ENCODE measurements at places on chromosomes 7 and 10.

- no peak for DNase-seq
Observed at GRCh38 chr10:129692695-129693094, 225.7 kb downstream of the MGMT start.

GRCh38 chr7:79998363-79998762 lies 136.3 kb upstream of the GNAI1 start:
- DNase-seq = no peak

DNA sequence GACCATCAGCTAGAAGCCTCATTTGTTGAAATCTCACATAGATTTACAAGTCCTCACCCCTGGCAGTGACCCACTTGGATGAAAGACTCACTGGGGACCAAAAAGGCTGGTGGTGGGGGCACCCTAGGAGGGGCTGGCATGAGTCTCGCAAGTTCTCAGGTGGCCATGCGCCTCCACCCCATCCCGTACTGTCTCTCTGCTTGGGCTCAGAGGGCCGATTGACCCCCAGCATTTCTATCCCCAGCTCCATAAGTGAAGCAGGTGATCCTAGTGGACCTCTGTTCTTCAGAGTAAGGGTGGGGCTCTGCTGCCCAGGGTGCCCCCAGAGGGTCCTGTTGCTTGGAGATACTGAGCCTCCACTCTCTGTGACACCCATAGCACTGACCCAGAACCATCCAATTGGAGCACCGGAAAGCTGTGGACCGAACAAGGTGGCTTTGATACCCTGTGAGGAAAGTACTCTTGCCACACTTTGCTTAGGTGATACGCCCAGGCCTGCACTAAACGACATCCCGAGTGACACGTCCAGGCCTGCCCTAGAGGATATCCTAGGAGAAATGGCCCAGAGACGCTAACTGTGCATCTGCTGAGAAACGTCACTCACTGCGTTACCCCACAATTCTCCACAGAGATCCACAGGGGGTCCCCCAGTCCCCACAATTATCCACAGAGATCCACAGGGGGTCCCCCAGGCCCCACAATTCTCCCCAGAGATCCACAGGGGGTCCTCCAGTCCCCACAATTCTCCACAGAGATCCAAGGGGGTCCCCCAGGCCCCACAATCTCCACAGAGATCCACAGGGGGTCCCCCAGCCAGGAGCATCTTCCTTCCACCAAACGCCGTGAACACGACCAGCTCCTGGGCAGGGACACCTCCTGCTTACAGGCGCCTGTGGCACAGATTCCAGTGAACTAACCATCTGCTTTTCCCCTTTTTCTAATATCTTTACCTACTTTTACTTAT lies 262.9 kb downstream of the PTPRN2 start:
- no peak for DNase-seq

GRCh38 chr10:118571123-118571522 lies 24.3 kb downstream of the PRLHR start:
- no peak for DNase-seq

GRCh38 chr7:28811701-28812430 lies 146.3 kb downstream of the TRIL start:
- no peak for DNase-seq

- DNase-seq = no peak
Observed at GRCh38 chr10:91919651-91920050, 3.9 kb upstream of the BTAF1 start.

- DNase-seq = peak; percentile 2
Observed at GRCh38 chr10:36256948-36257356, 614.9 kb upstream of the FZD8 start.

DNA sequence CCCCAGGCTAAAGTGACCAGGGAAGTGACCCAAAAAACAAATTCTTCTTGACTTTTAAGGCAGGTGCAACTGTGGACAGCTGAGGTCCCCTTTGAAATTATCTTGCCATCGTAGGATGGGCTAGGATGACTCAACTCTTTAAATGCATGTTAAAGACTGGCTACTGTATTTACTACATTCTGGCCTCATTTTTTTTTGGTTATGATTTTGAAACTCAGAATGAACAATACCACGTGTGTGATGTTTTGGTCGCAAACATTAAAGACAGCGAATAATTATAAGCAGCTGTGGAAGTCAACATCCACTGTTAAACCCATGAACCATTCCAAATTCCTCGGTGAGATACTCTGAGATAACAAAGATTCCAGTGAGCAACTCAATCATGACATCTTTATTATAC lies 1.2 kb upstream of the SLC13A4 start:
- no peak for DNase-seq

GRCh38 chr7:141641876-141642275 lies 60.1 kb downstream of the DENND11 start:
- no peak for DNase-seq

DNA sequence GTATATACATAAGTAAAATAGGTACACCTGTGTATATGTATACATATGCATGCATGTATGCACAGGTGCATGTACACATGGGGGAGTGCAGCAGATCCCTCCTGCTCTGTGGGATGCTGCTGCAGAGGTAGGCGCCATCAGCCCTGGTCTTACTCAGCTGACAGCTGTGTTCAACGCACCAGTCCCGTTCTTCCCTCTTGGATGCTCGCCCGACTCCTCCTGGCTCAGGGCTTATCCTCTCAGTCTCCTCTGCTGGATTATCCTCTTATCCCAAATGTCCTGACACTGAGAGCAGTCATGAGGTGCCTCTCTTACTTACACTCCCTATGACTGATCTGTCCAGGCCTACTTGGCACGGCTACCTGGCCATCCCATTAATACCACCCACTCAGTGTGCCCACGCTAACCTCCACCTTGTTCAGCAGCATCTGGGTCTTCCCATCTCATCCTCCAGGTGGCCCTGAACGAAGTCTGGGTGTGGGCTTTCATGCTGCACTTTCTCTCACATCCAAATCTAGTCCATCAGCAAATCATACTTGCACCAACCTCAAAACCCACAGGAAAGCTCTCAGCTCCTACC lies 357.1 kb downstream of the TCERG1L start:
- no peak for DNase-seq

DNA sequence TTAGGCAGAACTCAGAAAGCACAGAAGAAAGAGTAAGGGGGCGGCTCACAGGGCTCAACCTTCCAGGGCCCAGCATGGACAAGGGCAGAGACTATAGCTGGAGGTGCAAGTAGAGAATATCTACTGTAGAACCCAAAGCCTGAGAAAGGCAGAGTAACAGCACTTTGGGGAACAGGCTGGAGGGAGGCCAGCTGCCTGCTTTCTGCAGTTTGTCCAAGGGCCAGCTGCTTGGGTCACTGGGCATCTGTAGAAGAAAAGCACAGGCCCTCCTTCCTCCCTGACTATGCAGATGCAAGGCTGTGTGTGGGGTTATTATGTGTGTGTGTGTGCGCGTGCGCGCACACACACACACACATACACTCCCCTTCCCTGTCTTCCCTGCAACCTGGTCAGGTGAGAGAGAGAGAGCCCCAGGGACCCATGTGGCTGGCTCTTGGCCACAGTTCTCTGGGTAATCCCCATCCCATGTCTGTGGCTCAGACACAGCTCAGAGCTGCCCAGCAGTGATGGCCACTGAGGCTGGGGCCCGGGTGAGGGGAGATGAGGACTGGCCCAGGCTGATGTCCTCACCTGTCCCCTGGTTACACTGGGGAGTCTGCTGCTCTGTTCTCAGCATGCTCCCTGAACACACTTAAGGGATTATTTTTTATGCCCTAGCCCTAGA lies 9.0 kb downstream of the ADRA2A start:
- DNase-seq = no peak

DNA sequence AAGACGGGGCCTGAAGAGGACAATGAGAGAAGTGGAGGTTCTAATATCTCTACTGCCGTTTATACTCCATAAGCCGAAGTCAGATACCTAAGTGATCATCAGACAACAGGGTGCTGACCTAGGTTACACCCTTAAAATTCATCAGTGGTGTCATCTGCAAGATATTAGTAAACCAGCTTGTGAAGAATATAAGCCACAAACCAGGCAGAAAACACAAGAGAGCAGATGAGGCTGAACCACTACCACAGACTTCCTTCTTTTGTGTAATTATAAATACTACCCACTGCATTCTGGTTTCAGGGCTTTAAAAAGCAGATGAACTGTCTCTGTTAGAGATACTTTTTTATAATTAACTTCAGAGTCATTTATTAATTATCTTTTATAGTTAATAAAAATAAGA lies 69.0 kb upstream of the LRRC17 start:
- peak; percentile 62 for DNase-seq

DNA sequence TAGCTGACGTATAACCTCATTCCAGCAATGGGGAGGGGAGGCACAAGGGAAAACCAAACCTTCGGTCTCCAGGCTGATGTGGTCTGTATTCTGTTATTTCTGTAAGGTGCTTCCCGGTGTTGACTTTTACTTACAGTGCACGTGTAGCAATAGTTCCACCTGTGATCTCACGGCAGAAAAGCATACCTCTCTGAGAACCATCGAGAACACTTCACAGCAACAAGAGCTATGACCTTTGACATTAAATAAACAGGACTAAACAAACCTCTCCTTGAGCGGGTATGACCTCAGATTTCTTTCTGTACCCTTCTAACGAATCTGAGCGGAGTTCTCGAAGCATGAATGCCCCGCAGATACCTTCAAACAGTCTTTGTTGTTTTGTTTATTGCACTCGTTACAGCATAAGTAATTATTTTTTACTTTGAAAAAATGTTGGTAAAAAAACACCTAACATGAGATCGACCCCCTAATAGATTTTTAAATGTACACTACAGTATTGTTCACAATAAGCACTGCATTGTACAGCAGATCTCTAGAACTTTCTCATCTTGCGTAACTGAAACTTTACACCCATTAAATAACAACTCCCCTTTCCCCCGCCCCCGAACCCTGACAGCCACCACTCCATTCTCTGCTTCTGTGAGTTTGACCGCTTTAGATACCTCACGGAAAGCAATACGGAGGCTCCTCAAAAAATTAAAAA lies 282.3 kb downstream of the GATA3 start:
- DNase-seq = no peak

DNA sequence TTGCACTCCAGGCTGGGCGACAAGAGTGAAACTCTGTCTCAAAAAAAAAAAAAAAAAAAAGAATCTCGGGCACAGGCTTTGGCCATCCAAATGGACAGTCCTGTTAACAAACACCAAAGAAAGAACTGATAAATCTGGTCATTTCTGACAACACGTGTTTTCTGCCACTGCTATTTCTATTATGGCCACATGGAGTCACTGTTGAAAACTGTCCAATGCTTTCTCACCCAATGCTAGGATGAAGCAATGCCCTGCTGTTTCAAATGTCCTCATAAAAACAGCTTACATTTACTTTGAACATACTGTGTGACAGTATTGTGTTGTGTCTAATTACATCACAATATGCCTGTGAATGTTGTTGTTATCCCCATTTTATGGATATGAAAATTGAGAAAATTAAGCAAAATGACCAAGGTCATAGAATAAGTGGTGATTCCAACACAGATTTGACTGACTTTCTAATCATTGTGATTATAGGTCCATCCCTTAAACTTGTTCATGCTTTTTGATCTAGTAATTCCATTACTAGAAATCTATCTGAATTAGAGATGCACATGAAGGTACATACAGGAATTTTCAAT lies 19.9 kb upstream of the MAP3K8 start:
- DNase-seq = peak; percentile 88

DNA sequence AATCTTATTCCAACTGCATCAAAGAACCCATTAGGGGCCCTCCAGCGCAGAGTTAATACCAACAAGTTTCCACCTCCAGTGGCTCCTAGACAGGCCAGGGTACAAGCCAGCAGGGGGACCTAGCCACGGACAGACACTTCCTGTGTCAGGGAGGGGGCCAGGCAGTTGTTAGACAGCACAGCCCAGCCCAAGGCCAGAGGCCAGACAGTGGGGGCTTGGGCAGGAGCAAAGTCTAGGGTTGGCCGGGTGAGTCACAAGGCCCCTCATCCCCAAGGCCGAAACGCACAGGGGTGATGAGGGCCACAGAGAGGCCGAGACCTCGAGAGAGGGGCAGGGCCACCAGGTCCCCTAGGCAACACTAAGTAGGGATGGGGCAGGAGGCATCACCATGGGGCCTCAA lies 19.3 kb upstream of the OPTN start:
- DNase-seq = no peak

DNA sequence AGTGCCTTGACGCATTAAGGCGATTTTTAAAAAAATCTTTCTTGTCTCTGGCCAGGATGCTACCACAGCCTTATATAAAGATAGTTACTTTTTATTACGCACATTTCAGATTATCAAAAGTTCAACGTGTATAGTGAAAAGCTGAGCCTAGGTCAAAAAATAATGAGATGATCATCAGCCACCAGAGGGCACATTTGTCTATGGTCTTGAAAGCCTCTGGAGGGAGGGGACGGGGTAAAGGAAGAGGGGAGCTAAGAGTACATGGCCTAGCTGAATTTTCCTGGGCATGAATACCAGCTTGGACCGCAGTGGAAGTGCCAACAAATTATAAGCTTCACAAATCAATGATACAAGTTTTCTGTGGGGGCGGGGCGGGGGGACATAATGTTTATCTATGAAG lies 285.9 kb upstream of the SMIM30 start:
- peak; percentile 49 for DNase-seq

DNA sequence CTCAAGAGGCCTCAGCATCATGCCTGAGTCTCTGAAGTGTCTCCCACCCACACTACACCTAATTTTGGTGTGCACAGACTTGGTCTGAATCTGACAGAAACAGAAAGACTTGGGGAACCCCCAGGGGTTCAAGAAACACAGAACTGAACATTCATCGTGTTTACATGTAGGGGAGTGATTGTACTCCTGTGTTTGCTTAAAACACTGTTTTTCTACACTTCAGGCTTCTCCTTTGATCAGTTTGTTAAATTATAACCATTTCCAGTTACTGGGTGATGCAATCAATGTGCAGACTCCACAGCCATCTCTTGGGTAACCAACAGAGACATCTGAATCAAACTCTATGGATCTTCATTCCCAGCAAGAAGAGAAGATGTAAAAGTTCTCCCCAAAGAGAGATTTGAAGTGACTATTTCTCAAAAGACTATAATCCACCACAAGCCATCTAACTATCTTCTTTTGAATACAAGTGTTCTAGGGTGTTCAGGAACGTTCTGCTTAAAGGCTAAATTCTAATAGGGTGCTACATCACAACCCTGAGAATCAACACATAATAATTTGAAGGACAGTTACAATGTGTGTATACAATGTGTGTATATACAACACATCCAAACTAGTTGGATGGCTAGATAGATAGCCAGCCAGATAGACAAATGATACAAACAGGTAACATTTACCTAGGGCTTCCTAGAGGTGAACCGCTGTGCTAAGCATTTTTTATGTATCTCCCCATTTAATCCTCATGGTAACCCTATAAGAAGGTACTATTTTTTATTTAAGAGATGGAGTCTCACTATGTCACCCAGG lies 34.2 kb downstream of the DNAJC12 start:
- no peak for DNase-seq

- DNase-seq = no peak
Observed at GRCh38 chr10:131014271-131014670, 297.2 kb downstream of the TCERG1L start.

DNA sequence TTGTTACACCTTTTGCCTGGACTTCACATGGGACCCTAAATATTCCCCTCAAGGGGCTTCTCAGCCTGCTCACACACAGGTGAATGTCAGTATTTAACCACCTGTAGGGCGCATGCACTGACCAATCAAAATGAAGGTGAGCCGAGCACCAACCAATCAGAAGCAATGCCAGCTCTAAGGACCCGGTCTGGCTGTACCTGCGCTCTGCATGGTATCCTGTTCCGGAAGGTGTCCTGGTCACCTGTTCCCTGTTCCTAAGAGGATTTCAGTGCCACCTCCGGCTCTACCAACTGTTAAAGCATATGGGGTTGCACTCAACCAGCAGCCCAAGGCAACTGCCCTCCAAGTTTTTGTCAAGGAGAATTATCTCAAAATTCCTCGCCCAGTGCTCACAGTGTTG lies 18.4 kb upstream of the CALN1 start:
- no peak for DNase-seq

GRCh38 chr7:3138997-3139396 lies 95.3 kb upstream of the CARD11 start:
- peak; percentile 53 for DNase-seq
